Activated naive CD8-positive, alpha-beta T cell treated with anti-CD3 and anti-CD28 coated beads, Interleukin-2, amount 10 ng/mL, durations not matched to agents 7 days and 5 days (primary cell): ENCODE measurements at places on chromosomes 16 and 17. TPM values are rescaled to one million over a fixed set of nuclear protein-coding genes. Genes with fewer than 3 reads are reported as not detected.
A peak's percentile ranks its signal among the peaks of the same experiment; 100 is the strongest.

Gene NPIPB2
- total RNA-seq, result 18.3 TPM

Gene CA5A
- not detected for total RNA-seq

Gene TIMP2
- total RNA-seq, result 5.0 TPM

GRCh38 chr17:15298176-15298575 is 33.0 kb upstream of the PMP22 start:
- no peak for DNase-seq

- no peak for DNase-seq
Observed at GRCh38 chr17:28973425-28973824, 22.1 kb upstream of the PHF12 start.

DNA sequence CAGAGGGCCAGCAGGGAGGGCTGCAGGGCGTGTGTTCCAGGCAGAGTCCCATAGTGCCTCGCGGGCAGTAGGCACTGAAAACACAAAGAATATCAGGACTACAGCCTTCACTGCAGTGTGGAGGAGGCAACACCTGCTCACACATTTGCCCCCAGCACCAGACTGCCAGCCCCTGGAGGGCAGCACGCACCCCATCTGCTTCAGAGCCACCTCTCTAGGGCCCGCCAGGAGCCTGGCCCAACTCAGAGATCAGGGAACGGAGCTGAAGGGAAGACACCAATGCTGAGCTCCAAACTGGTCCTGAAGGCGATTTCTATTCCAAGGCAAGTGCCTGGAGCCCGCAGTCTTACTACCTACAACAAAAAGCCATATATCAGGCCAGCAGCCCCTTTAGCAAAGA is 130.3 kb downstream of the ZNF423 start:
- DNase-seq, result no peak

DNA sequence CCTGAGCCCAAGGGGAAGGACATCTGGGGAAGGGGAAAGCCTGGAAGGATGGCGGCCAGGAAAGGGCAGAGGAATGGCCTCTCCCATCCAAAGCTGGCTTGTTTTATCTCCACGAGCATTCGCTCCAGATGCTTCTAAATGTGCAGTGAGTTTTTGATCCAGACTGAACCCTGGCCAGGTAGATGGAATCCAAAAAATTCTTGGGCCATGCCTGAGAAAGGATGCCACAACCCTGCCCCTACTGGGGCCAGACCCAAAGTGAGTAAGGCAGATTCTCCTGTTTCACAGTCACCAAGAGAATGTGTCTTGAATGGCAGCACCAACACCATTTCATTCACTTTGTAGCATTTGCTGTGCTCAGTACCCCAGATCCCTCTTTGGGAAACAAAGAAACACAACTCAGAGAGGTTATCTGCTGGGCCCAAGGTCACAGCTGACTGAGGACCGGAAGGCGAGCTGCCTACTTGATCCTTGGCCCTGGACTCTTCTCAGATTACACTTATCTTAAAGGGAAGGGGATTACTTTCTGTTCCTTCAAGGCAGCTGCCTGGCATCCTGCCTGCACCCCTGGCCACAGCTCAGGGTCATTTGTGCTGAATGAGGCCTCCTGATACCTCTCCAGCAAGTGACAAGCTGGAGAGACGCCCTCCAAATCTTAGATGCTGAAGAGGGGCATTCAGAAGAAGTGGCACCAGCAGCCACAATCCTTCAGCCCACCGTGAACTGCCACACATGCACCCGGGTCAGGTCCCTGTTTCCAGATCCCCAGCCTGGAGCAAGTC is 3.6 kb downstream of the LRRC75A start:
- no peak for DNase-seq

DNA sequence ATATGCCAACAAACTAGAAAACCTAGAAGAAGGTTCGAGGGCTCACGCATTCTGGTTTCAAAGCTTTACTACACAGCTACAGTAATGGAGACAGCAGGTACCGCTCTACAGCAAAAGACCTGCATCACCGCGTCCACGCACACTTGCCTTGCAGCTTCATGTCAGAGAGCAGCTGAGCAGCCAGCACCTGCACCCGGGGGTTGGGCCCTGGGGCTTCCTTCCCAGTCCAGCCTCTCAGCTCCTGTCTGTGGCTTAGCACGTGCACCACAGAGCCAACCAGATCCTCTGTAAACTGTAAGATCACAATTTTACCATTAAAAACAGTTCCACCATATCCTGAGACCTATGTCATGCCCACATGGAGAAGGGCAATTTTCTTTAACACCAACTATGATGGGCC is 15.3 kb downstream of the MEAK7 start:
- no peak for DNase-seq

GRCh38 chr17:7841396-7841914 is 7.4 kb downstream of the KDM6B start:
- DNase-seq, result peak; percentile 74
